ENCODE measurements at places on chromosomes 2 and 18.

DNA sequence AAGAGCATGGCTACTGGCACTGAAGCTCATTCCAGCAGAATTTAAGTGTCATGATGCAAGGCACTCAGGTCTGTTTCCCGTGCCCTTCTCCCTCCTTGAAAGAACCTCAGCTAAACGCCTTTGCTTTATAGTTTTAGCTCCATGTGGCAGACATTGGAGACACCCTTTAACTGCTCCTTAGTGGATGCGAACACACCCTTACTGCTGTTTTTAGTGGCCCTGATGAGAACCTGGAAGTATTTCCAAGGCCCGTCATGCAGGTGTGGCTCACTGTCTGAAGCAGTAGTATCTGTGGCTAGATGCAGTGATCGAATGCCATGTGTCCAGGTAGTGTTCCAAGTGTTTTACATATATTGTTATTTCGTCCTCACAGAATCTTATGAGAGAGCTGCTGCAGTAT is 28.3 kb downstream of the KIF5C start:
- no peak for DNase-seq

- peak; percentile 83 for DNase-seq
Observed at GRCh38 chr2:159616286-159616701, at the start of gene BAZ2B. Gene BAZ2B (minus strand): TSS chr2:159616548. CDS start chr2:159478719, 137,829 bp downstream.

DNA sequence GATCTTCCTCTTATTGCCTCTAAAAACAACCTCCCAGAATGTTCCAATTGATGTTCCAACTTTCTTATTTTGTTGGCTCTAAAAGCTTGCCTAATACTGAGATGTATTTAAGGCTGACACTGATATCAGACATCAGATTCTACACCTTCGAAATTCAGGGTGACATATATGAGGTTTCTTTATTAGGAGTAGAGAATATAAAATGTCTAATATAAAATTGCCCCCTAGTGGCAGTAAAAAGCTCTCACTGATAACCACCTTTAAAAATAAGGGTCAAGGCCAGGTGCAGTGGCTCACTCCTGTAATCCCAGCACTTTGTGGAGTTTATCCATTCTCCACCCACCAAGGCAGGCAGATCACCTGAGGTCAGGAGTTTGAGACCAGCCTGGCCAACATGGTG is 789.7 kb upstream of the SLC39A10 start:
- DNase-seq, result peak; percentile 12

- no peak for DNase-seq
Observed at GRCh38 chr18:75868031-75868430, 440.5 kb upstream of the SMIM21 start.

DNA sequence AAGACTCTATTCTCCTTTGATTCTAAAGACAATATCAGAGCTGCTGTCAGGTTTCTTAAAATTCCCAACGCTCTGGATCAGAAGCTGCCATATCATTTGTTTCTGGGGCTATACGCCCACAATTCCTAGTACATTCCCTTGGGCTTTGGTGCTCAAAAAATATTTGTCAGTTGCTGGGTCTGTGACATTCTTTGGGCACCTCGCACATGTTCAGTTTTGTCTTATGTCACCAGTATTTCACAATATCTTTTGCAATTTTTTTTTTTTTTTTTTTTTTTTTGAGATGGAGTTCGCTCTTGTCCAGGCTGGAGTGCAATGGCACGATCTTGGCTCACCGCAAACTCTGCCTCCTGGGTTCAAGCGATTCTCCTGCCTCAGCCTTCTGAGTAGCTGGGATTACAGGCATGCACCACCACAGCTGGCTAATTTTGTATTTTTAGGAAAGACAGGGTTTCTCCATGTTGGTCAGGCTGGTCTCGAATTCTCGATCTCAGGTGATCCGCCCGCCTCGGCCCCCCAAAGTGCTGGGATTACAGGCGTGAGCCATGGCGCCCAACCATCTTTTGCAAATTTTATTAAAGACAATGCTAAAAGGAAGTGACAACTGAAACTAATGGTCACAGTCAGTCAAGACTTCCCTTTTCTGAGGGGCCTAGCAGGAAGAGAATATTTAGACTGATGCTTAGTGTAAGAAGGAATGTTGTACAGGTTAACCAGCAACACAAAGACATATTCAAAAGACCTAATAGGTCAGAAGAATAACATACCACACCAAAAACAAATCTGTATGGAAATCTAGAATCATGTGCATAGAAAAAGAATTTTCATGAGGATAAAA is 6.8 kb downstream of the ZNF397 start:
- no peak for DNase-seq

DNA sequence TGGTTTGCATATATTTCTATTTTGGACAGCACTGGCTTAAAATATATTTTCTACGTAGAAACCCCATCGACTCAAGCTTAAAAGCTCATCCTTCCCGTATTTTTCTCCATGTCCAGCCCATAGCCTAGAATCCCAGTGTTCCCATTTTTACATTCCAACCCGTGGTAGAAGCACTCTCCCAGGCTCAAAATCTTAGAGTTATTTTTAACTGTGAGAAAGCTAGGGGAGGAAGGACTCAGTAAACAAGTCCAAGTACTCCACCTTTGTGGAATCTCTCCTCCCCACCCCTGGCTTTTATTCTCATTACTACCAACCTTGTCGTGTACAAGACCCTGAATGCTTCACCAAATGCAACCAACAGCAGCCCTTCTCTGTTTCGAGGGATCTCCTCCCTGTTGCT is 69.8 kb downstream of the KLF7 start:
- DNase-seq, result no peak

DNA sequence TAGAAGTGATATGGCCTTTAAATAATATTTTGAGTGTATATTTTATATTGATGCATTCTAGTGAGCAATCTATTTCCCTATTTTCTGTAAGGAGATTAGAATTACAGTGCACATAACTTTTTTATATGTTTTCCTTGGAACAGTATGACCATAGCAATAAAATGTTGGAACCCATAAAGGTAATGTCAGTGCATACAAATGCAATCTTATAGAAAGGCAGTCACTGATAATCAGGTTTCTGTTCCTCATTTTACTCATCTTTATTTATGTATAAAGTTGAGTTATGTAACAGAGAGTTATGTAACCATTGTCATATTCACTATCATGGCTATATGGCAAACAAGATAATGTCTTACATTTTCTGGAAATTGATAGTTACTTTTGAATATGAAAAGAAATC is 179.9 kb upstream of the NETO1 start:
- DNase-seq, result no peak

- DNase-seq, result peak; percentile 58
Observed at GRCh38 chr18:40810372-40810771, 1144.7 kb upstream of the PIK3C3 start.

DNA sequence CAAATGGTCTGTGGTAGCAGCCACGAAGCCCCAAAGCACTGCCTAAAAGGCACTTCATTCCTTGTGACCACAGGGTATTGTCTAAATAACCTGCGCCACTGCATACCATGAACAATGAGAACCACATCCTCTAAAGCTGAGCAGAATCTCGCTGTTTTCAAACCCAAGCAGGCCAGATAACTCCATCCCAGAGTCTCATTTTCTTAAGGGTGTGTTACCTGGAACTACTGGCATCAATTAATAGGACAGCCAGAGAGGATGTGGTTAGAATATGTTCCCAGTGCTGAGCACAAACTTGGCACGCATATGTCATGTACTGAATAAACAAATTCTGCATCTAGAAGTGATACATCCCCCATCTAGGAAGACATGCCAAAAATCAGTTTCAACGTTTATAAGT is 13.0 kb downstream of the VPS4B start:
- no peak for DNase-seq

GRCh38 chr2:47662552-47662951 is 120.4 kb upstream of the MSH6 start:
- DNase-seq, result no peak

DNA sequence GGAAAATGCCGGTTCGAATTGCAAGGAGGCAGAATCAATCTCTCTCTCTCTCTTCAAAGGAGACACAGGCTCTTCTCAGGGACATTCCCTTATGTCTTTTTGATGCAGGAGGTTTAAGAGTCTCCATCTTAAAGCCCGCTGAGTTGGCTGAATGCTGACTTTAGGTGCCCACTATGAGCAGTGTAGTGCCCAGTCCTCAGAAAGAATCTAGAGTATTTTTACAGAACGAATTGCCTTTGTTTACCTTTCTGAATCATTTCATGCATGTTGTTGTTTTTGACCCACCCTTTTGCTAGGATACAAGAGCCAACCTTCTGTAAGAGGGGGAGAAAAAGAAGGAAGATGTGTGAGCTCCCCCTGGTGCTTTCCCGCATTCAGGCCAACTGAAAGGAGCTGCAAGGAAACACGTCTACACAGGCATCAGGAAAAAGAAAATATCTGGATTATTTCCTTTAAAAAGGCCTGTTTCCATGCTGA is 193.5 kb upstream of the TCF4 start:
- DNase-seq, result peak; percentile 83

- no peak for DNase-seq
Observed at GRCh38 chr2:120059483-120059882, 46.6 kb downstream of the EPB41L5 start.

DNA sequence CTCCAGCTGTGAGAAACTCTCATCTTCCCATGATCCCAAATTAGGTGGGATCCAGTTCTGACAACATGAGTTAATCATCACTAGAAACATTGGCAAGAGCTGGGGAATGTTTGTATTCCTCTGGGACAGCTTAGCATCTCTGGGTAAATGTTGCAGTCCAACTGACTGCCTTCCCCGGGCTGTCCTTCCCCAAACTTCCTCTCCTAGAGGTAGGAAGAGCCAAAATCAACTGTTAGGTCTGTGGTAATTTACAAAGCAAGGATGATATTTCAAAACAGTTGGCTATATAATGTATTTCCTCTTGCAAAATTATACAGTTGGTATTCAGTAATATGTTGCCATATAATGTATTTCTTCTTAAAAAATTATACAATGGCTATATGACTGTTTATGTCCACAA is 148.5 kb downstream of the MGAT5 start:
- peak; percentile 89 for DNase-seq

GRCh38 chr2:122683018-122683417 is 927.6 kb downstream of the TSN start:
- DNase-seq, result no peak

DNA sequence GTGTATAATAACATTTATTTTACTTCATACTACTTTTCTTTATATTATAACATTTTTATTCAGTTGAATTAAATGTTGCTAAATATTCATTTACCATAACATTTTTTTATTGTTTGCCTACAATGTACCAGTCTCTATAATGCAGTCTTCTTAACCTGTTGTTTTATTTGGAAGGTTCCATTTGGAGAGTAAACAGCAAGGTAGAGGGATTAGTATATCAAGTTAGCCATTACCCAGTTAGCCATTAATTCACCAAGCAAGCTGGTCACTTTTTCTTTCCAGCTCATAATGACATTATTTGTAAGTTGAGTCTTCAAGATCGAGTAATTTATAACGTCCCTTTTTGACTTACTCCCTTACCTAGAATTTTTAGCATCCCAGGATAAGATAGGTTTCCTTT is 29.7 kb upstream of the NT5C1B start:
- no peak for DNase-seq

DNA sequence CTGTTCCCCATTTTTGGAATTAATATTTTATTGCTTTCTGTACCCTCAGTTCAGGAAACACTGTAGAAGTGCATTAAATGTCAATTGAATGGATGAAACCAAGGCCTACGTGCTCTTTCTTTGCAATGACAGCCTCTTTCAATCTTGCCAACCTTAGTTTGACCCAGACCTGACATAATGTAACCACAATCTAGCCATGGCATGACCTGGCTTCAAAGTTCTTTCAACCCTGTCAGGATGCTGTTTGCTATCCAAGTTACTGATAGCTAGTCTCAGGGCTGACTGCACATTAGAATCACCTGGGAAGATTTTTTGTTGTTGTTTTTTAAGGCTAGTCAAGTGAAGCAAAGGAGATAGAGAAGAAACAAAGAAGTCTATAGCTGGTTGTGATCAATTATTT is 190.9 kb upstream of the PKDCC start:
- DNase-seq, result no peak

All from fibroblast of skin of right biceps (primary cell).